ENCODE measurements at places on chromosomes 13 and 19.
A peak's percentile ranks its signal among the peaks of the same experiment; 100 is the strongest.

- H3K36me3 ChIP-seq: peaks cover 2% of the 10 kb centered on the region
- peaks cover 34% of the 10 kb centered on the region for H3K4me1 ChIP-seq
- H3K27me3 ChIP-seq: no peaks in the 10 kb centered on the region
- no peak overlapping the region for H3K4me3 ChIP-seq
Observed at GRCh38 chr13:112741835-112742570, 52.2 kb downstream of the ATP11A start.

DNA sequence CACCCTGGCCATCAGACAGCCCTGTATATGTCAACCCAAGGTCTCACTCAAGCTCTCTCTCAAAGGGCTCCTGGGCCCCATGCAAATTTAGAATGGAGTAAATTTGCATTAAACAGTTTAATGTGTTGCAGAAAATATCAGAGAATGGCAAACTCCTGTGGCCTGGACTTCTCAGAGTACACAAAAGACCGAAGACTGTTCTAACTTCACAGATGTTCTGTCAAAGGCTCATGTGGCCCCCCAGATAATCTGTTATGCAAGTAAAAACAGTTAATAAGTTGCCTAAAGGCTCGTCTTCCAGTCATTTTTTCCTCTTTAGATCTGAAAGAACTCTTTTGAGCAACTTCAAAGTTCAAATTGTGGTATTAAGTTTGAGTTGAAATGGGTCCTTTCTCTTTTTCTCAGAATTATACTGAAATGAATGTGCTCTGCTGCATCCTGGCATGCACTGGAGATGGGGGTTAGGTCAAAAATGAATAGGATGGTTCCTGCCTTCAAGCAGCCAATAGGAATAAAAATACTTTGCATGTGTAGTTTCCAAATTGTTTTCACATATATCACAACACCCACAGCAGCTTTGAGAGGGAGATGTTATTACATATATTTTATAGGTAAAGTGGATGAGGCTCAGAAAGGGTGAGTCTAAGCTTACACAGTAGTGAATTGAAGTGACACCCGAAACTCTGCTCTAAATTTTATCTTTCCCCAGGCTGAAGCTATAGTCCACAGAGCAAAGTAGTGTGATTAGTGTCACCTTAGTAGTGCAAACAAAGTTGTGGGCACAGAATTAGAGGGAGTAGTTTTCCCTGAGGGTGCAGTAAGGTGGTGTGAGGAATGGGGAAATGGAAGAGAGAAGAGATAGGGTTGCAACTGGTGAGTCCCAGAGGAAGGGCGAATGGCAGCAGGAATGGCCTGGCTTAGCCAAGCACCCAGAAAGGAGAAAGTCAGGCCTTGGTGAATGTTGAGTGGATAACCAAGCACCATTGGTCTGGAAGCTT is 205.0 kb upstream of the RFC3 start:
- H3K27me3 ChIP-seq: no peaks in the 10 kb centered on the region
- DNase-seq: no peak
- peaks cover 20% of the 10 kb centered on the region for H3K4me1 ChIP-seq
- H3K36me3 ChIP-seq: peaks cover 3% of the 10 kb centered on the region

GRCh38 chr13:110472904-110473563 is 88.5 kb downstream of the RAB20 start:
- H3K4me3 ChIP-seq: no peak overlapping the region
- no peak overlapping the region for H3K27ac ChIP-seq
- peaks cover 47% of the 10 kb centered on the region for H3K27me3 ChIP-seq
- no peaks in the 10 kb centered on the region for H3K4me1 ChIP-seq

- no peaks in the 10 kb centered on the region for H3K4me1 ChIP-seq
- peaks cover 14% of the 10 kb centered on the region for H3K27me3 ChIP-seq
- no peak overlapping the region for H3K4me3 ChIP-seq
- no peak overlapping the region for H3K27ac ChIP-seq
Observed at GRCh38 chr19:5281588-5281987, 59.0 kb downstream of the PTPRS start.

- peak overlapping the region; percentile 79 for H3K4me3 ChIP-seq
- H3K36me3 ChIP-seq: no peaks in the 10 kb centered on the region
- peak; percentile 16 for DNase-seq
- peaks cover 15% of the 10 kb centered on the region for H3K4me1 ChIP-seq
- H3K27me3 ChIP-seq: no peaks in the 10 kb centered on the region
Observed at GRCh38 chr13:110726726-110727125, 13.2 kb downstream of the ING1 start.

DNA sequence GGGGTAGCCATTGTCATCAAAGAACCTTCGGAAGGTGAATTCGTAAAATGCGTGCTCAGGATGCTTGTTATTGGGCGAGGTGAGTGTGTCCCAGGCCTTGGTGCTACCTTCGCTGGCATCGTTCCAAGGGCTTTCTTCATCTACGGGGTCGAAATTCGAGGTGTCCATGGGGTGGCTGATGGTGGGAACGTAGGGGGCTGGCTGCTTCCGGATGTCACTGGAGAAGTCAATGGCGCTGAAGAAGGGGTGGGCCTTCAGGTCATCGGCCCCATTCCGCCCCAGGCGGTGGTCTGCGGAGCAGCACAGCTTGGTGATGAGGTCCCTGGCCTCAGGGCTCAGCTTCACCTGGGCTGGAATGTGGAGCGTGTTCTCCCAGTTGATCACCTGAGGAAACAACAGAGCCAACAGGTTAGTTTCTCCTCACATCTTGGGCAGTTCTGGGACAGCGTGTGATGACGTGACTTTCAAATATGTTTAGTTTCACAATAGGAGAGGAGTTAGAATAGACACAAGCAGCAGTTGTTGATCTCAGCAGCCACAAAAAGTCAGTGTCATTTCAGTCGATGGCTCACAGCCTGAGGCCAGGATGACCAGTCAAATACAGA is 72.5 kb upstream of the XPO4 start:
- H3K27me3 ChIP-seq: no peaks in the 10 kb centered on the region
- H3K4me1 ChIP-seq: peaks cover 3% of the 10 kb centered on the region
- no peak for DNase-seq
- H3K36me3 ChIP-seq: no peaks in the 10 kb centered on the region
- H3K4me3 ChIP-seq: no peak overlapping the region

DNA sequence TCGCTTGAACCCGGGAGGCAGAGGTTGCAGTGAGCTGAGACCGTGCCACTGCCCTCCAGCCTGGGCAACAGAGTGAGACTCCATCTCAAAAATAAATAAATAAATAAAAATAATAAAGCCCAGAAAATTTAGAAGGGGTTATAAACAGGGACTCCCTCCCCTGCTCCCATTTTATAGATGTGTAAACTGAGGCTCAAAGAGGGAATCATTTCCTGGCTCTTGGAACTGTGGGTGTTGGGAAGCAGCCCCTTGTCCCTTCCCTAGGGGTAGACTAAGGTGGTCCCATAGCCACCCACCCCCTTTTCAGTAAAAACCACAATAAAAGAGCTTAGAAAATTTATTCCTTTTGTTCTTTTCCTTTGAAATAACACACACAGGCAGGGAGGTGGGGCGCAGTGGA is 6.2 kb upstream of the SLC25A41 start:
- no peaks in the 10 kb centered on the region for H3K36me3 ChIP-seq
- H3K4me1 ChIP-seq: no peaks in the 10 kb centered on the region
- no peak overlapping the region for H3K27ac ChIP-seq

DNA sequence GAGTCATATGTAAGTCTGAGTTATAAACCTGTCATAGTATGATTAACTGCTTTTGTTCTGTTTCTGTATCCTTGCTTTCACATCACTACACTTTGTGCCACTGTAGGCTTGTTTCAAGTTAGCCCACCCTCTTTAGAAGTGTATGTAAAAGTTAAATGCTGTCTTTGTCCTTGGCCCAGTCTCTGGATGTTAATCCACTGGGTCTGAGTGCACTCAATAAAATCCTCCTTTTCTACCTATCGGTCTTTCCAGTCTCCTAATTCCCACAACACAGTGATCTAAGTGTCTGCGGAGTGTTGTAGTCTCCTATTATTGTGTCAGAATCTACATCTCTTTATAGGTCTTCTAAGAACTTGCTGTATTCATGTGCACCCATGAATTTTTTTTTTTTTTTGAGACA is 14.1 kb downstream of the ZNF429 start:
- no peak overlapping the region for H3K4me3 ChIP-seq
- H3K27ac ChIP-seq: no peak overlapping the region
- DNase-seq: no peak
- peaks cover 11% of the 10 kb centered on the region for H3K36me3 ChIP-seq

DNA sequence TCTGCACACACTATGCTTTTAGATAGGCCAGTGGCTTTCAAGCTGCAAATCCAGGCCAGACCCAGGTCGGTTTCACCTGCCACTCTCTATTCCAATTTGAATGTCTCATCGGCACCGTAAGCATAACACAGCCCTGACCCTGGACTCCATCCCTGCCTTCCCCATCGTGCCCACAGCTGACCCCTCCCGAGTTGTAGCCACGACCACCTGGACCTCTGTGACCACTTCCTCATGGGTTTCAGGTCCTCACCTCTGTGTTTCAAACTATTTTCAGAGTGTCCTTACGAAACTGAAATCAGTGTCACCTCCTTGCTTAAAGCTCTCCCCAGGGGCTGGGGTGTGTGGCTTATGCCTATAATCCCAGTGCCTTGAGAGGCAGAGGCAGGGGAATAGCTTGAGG is 9.0 kb upstream of the HSH2D start:
- H3K27me3 ChIP-seq: no peaks in the 10 kb centered on the region
- DNase-seq: no peak
- H3K27ac ChIP-seq: no peak overlapping the region
- no peak overlapping the region for H3K4me3 ChIP-seq
- H3K4me1 ChIP-seq: peaks cover 5% of the 10 kb centered on the region
- H3K36me3 ChIP-seq: peaks cover 18% of the 10 kb centered on the region

- no peak overlapping the region for H3K27ac ChIP-seq
- H3K4me3 ChIP-seq: no peak overlapping the region
- no peak for DNase-seq
- no peaks in the 10 kb centered on the region for H3K27me3 ChIP-seq
- H3K36me3 ChIP-seq: peaks cover 4% of the 10 kb centered on the region
Observed at GRCh38 chr13:97986835-97987234, 33.4 kb downstream of the IPO5 start.
